ENCODE measurements at places on chromosomes 3 and 15.

GRCh38 chr3:148957586-148957985 is 33.8 kb upstream of the GYG1 start:
- no peaks in the 10 kb centered on the region for H3K36me3 ChIP-seq
- no peak for DNase-seq
- H3K27me3 ChIP-seq = no peaks in the 10 kb centered on the region
- H3K4me1 ChIP-seq = peaks cover 2% of the 10 kb centered on the region
- H3K27ac ChIP-seq = no peak overlapping the region
- no peak overlapping the region for H3K4me3 ChIP-seq

- H3K4me1 ChIP-seq = no peaks in the 10 kb centered on the region
- DNase-seq = no peak
- no peak overlapping the region for H3K4me3 ChIP-seq
- H3K27me3 ChIP-seq = no peaks in the 10 kb centered on the region
Observed at GRCh38 chr15:36858423-36858822, 241.9 kb downstream of the MEIS2 start.

- no peak for DNase-seq
- no peaks in the 10 kb centered on the region for H3K4me1 ChIP-seq
- H3K36me3 ChIP-seq = no peaks in the 10 kb centered on the region
- H3K4me3 ChIP-seq = no peak overlapping the region
- H3K27me3 ChIP-seq = no peaks in the 10 kb centered on the region
- H3K27ac ChIP-seq = no peak overlapping the region
Observed at GRCh38 chr3:102206511-102207031, 228.2 kb upstream of the ZPLD1 start.

GRCh38 chr3:122104515-122105194 is 49.5 kb downstream of the CD86 start:
- no peaks in the 10 kb centered on the region for H3K36me3 ChIP-seq
- DNase-seq = no peak

- H3K27me3 ChIP-seq = no peaks in the 10 kb centered on the region
- DNase-seq = no peak
Observed at GRCh38 chr15:91258415-91258759, 158.3 kb downstream of the SV2B start.

DNA sequence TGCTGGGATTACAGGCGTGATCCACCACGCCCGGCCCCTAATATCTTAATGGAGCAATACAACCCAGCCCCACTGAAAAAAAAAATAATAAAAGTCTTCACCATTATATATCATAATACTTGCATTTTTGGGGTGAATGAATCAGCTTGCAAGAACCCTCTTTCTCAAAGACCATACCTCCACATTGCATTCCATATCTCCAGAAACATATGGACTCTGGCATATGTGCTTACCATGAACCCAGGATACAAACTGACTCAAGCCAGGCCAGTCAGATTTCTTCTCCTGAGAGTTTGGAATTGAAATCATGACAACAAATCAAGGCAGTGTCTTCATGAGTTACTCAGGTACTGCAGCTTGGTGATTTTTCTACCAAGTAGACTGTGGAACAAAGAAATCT is 101.2 kb downstream of the FRMD5 start:
- no peak overlapping the region for H3K27ac ChIP-seq
- DNase-seq = no peak
- H3K4me3 ChIP-seq = no peak overlapping the region
- H3K36me3 ChIP-seq = no peaks in the 10 kb centered on the region
- H3K27me3 ChIP-seq = peaks cover 56% of the 10 kb centered on the region

DNA sequence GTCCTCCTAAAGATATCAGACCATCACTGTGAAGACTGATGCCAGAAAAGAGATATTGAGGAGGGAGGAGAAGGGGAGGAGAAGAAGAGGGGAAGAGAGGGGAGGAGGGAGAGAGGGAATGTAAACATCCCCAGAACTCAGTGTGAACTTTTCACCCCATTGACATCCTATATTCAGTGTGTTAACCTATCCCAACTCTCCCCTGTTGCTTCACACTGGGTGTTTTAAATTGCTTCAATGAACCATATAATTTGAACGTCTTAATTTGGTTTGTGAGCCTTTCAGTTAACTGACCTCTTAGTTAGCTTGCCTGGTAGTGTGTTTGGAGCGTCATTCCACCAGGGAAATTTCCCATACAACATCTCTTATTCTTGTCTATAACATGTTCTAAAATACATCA is 29.8 kb upstream of the PTPRG start:
- H3K27ac ChIP-seq = peak overlapping the region; percentile 12
- no peaks in the 10 kb centered on the region for H3K36me3 ChIP-seq
- no peak overlapping the region for H3K4me3 ChIP-seq
- no peaks in the 10 kb centered on the region for H3K27me3 ChIP-seq

DNA sequence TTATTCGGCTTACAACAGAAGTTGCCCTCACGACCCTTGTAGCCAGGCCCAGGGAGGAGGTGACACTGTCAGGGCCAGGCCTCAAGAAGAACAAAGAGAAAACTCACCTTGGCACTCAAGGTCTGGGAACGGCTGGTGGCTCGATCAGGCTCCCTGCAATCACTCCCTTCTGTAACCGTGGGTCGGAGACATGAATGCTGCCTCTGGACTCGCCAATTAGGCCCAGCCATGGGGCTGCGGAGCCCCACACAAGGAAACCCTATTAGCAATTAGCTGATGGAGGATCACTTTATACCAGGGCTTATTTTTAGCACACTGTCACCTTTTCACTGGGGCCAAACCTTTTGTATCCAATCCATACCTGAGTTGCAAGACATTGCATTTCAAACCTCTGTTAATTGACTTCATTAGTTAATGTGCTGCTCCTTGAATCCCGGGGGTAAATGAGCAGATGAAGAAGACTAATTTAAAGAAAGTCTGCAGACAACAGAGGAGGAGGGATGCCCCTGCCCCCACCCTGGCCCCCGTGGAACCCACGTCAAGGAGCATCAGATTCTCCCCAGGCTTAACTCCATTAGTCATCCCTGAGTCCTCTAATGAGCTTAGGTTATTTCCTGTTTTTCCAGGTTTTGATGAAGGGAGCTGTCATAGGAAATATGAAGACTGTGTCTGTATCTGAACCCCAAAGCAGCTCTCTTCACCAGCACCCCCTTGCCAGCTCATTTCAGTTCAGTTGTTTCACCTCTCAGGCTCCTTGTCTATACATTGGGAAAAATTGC is 255.3 kb downstream of the RORA start:
- no peaks in the 10 kb centered on the region for H3K27me3 ChIP-seq
- DNase-seq = peak; percentile 23
- H3K4me3 ChIP-seq = no peak overlapping the region
- H3K27ac ChIP-seq = no peak overlapping the region
- H3K4me1 ChIP-seq = peaks cover 24% of the 10 kb centered on the region

Data from neuronal stem cell (in vitro differentiated cells).